ENCODE measurements at places on chromosomes 11 and 22.

DNA sequence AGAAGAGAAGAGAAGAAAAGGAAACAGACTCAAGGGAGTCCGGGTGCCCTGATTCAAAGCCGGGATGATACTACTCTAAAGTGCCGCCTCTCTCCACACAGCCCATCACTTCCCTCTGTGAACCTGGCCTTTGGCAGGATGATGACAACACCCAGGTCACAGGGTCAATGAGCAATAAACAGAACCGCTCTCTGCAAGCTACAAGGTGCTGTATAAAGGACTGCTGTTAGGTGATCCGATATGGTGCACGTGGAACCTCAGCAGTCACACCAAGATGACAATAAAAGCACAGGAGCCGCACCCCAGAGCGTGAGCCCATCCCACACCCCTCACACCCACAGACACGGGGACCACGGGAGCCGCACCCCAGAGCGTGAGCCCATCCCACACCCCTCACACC is 10.7 kb downstream of the TTLL1 start:
- no peak for DNase-seq

DNA sequence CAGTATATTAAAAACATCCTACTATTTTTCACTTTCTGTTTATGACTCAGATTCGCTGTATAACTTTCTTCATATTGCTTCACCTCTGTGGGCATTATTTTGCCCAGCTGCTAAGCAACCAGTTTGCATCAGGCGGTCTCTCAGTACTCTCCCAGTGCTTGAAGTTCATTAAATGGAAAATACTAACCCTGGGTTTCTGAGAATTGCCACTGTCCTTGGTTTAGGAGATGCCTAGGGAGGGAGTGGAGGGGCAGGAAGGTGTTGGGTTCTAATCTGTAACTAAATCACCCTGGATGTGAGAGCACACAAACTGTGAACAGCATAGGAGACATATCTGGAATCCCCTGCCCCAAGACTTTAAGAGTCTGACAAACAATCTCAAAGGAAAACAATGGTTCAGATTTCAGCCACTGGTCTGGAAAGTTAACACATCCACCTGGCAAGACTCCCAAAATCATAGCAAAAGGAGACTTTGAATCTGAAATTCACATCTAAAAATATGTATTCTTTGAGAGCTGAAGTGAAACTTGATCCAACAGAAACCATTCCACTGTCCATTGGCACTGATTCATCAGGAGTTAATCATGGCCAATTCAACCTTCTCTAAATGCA is 540.0 kb downstream of the SOX6 start:
- no peak for DNase-seq

DNA sequence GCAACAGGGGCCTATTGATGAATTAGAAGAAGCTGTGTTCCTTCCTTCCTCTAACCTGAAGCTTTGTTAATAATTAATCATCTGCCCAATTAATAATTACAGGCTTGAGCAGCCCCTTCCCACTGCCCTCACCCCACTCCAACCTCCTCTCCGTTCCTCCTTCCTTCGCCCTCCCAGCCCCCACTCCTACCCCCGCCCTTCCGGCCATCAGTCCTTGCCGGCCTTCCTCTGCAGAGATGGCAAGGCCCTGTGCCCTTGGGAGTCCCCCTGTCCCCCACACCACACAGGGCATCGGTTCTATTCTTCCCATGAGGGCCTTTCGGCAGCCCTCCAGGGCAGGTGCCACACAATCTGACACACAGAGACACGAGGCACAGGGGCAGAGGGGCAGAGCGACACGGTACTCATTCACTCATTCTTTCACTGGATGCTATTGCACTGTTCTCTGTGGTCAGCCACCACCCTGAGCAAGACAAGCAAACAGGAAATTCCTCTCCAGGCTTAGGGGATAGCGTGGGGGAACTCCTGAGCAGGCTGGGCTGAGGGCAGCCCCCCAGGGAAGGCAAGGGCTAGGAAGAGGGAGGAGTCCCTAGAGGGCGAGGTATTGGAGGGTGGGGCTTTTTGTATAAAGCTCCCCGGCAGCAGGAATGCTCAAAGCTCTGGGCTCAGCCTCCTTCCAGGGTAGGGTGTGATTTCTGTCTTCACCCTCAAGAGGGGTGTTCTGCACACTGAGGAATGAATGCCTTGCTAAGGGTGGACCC is 14.7 kb downstream of the MGAT3 start:
- DNase-seq: no peak

DNA sequence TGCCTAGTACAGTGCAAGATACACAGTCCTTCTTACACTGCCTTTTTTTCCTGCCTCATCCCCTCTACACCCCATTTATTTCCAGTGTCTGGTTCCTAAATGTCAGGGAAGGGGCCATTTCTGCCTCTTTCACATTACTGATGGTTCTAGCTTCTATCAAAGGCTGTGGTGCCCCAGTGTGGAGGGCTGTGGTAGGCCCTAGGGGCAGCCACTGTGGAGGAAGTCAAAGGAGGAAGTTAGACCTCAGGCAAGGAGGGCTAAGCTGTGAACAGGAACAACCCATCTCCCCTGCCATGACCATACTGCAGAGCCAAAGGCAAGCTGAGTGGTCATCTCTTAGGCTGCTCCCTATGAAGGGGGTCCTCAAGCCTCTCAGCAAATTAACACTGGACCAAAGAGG is 81.9 kb upstream of the CRTAM start:
- peak; percentile 65 for DNase-seq

- DNase-seq: no peak
Measured at GRCh38 chr11:72695354-72695753, 21.1 kb upstream of the PDE2A start.

DNA sequence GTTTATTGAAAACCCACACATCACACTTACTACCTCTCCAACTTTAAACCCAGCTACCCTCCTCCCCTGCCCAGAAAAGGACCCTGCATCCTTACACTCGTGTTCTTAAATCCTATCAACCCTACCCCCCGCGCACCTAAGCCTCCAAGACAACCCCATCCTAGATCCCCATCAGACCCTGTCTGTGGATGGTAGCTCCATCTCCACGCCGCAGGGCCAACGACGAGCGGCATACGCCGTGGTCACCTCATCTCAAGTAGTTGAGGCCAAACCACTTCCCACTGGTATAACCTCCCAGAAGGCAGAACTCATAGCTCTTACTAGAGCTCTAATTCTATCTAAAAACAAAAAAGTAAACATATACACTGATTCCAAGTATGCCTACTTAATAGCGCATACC is 9.4 kb upstream of the OR56A3 start:
- no peak for DNase-seq

DNA sequence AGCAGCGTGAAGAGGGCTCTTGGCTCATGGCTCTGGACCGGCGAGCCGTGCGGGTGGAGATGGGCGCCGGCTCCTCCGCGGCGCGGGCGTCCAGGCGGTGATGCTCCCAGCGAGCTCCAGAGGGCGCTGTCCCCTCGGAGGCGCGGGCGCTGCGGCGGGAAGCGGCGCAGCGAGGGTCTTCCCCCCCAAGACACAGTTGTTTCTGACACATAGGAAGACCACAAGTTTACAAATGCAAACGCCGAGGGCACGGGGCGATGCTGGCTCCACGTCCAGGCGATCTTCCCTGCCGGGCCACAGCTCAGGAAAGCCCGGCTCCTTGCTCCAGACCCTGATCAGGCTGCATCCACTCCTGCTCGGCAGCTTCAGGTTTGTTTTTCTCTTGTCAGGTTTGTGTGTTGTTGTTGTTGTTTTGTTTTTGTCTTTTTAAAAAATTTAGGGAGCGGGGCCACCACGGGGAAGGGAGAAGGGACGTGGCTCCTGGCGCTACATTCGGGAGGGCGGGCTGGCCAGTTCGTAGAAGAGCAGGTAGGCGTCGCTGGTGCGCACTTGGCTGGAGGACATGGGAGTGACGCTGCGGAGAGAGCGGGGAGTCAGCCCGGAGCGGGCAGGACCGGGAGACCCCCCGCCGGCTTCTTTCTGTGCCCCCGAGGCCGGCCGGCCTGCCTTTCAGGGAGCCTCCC is 10.0 kb upstream of the MFRP start:
- DNase-seq: peak; percentile 74

DNA sequence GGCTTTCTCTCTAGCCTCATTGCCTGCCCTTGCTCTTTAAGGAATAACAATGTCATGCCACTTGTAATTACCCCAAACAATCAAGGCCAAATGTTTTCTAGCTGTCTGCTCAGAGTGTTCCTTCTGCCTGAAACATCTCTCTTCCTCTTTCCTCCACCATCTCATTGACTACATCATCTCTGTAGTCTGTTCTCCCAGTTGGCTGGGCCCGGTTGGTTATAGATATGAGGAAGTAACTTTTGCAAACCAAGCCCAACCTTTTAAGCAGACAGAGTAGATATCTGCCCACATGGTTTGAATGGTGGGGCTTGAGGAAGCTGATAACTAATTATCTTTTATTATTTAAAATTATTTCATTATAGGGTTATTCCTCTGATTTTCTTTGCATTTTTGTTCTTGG is 104.5 kb downstream of the NTM start:
- no peak for DNase-seq

DNA sequence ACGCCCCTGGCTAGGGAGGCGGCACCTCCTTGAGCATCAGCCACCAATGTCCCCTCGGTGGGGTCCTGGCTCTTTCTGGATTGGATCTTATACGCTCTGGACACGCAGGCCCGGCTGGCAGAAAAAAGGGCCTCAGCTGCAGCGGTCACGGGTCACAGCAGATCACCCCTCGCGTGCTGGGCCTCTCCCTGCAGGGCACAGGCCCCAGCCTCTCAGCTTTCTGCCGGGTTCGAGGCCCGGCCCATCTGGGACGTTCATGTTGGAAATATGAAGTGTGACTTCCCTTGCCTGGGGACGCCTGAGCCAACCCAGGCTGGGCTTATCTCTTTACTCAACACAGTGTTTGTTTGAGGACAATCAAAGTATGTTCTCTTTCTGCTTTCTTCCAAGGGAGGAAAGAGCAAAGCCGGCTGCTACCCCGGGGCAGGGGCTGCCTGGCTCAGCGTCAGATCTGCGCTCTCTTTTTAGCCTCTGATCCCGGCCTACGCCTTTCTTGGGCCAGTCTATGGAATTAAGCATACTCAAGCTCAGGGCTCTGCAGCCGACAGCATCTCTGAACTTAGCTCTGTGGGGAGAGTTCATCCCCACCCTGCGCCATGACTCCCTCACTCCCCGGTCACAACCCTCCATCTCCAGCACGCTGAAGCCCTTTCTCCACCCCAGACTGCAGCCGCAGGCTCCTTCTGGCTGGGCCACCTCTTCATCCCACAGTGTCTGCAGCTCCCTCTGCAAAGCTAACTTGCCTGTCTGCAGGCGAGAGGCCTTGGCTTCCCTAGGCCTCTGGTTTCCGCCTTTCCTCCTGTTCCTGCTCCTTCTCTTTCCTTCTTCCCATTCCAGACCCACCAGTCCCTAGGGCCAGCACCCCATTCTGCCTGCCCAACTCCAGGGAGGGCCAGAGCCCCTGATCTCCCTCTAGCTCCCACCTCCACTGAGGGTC is 38.8 kb downstream of the ADAMTS15 start:
- no peak for DNase-seq

GRCh38 chr11:110000031-110000502 is 93.1 kb upstream of the ZC3H12C start:
- peak; percentile 17 for DNase-seq

GRCh38 chr11:59755701-59756557 is 753 bp downstream of the STX3 start:
- peak; percentile 34 for DNase-seq

- DNase-seq: no peak
Measured at GRCh38 chr22:24188705-24189248, 7.5 kb downstream of the SUSD2 start.

- DNase-seq: no peak
Measured at GRCh38 chr22:38835888-38836301, 7.9 kb downstream of the NPTXR start.

GRCh38 chr11:9905501-9905951 is 241.6 kb downstream of the SWAP70 start:
- DNase-seq: no peak

- DNase-seq: no peak
Measured at GRCh38 chr22:27546157-27546935, 255.2 kb downstream of the MN1 start.

DNA sequence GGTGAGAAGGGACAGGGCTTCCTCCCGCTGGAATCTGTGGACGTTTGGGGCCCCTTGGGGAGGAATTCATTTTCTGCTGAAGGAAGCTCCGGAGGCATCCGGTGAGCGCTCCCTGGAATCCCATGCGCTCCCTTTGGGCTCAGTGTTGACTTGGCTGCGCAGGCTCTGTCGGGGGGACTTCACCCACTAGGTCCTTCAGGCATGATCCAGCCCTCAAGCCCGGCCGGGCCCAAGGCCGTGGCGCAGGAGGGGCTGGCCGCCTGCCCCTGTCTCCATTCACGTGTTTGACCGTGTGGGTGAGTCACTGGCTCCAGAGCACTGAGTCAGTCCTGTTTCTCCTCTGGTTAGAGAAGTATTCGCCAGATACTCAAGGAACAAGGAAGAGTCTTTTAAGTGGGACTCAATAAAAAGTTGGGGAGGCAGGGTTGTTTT is 1.4 kb downstream of the CTTN start:
- DNase-seq: no peak

DNA sequence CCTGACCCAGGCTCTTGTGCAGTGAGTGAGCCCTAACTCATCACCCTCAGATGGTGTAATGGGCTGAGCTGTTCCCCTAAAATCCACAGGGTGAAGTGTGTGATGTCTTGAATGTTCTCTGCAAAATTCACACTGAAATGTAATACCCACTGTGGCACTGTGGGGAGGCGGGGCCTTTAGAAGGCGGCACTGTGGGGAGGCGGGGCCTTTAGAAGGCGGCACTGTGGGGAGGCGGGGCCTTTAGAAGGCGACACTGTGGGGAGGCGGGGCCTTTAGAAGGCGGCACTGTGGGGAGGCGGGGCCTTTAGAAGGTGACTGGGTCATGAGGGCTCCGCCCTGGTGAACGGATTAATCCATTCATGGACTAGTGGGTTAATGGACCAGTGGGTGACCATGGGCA is 33.0 kb downstream of the CHID1 start:
- DNase-seq: no peak

- DNase-seq: no peak
Measured at GRCh38 chr11:13118650-13119049, 109.5 kb downstream of the RASSF10 start.

GRCh38 chr11:116176484-116177005 is 596.2 kb downstream of the BUD13 start:
- no peak for DNase-seq

DNA sequence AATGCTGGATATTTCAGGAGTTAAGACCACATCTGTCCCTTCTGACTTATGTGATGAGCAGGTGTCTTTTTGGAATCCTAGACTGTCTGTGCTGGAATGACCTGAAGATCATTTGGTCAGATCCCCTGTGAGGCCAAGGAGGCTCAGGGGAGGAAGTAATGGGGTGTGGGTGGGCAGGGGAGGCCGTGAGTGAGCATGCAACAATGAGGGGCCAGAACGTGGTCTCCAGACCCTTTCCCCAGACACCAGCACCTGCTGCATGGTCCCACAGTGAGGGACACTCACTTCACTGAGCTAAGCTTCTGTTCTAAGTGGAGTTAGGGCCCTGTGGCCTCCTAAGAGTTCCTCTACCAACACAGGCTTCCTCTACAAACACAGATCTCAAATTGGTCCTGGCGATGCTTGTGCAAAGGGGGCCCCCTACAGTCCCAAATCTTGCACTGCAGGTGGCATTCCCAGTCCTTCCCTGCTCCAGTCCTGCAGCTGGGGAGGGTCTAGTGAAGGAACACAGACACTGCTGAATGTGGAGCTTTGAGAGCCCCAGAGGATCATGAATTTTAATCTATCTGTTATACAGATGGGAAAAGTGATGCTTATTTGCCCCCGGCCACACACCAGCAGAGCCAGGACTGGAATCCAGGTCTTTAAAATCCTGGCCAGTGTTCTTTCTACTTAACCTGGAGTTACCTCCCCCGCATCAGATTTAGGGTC is 7.4 kb downstream of the USP2 start:
- peak; percentile 54 for DNase-seq
